Anterior cingulate cortex (tissue), 58 donors: ENCODE measurements at places on chromosomes 12 and 14.

- no peak for DNase-seq
Observed at GRCh38 chr12:64836856-64837255, 12.4 kb downstream of the TBC1D30 start.

- DNase-seq: no peak
Observed at GRCh38 chr12:8034802-8035201, 2.3 kb downstream of the FOXJ2 start.

DNA sequence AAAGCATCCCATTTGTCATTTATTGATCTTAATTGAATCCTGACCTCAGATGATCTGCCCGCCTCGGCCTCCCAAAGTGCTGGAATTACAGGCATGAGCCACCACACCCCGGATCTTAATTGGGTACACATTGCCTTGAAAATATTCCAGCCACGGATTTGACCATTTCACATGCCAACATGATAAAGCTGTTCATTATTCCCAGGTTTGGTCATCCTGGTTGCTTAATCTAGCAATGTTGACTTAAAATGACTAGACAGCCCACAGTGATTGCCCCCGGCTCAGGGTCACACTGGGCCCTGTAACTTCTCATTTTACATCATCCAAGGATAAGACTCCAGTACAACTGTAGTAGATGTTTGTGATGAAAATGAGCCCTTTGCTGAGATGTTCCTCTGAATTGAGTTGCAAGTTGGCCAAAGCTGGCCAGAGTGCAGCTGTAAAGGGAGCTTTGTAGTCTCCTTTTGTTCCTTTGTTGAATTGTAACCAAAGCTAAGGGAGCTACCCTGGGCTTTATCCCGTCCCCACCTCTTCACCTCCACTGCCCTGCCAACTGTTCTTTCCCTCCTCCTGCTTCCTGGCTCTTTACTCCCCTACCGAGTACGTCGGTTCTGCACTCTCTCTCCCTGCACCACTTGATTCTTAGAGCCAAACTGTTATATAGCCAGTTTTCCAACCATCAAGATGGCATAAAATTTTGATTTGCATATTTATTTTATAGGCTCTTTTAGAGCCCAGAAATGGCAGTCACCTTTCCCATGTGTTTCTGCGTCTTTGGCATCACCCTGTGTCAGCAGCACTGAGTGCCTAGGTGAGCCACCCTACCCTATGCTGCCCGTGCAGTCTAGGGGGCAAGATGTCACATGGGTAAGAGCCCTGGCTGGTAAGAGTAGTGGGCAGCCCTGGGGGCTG lies 141.3 kb upstream of the HIF1A start:
- no peak for DNase-seq

DNA sequence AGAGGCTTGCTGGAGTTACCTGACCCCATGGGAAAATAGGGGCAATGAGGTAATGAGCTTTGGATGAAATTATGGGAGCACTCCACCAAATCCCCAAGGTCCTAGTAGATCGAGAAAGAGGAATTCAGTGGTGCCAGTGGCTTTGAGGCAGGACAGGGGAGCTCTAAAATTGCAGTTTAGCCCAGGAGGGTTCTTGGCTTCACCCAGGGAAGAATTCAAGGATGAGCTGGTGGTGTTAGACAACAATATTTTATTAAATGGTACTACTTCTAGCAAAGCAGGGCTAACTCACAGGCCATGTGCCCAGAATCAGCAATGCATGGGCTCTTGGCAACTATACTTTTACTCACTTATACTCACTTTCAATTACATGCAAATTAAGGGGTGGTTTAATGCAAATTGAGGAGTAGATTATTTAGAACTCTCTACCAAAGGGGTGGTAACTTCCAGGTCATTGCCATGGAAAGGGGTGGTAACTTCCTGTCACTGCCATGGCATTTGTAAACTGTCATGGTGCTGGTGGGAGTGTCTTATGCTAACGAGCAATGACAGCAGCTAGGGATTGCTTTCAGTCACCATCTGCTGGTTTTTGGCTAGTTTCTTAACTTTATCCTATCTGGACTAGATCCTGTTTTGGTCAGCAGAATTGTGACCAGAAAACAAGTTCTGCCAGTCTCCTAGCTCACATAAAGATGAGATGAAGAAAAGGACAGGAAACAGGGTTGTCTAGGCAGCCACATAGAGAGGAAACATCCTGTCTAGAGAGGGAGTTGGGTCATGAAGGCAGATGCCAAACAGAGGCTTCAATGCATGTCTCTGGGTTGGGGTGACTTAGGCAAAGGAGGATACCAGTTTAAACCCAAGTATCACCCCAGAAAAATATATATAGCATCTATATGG lies 64.7 kb downstream of the ZNF641 start:
- no peak for DNase-seq

- DNase-seq: no peak
Observed at GRCh38 chr12:4114986-4115385, 158.6 kb upstream of the CCND2 start.

- no peak for DNase-seq
Observed at GRCh38 chr12:131851741-131852550, 23.8 kb downstream of the MMP17 start.

DNA sequence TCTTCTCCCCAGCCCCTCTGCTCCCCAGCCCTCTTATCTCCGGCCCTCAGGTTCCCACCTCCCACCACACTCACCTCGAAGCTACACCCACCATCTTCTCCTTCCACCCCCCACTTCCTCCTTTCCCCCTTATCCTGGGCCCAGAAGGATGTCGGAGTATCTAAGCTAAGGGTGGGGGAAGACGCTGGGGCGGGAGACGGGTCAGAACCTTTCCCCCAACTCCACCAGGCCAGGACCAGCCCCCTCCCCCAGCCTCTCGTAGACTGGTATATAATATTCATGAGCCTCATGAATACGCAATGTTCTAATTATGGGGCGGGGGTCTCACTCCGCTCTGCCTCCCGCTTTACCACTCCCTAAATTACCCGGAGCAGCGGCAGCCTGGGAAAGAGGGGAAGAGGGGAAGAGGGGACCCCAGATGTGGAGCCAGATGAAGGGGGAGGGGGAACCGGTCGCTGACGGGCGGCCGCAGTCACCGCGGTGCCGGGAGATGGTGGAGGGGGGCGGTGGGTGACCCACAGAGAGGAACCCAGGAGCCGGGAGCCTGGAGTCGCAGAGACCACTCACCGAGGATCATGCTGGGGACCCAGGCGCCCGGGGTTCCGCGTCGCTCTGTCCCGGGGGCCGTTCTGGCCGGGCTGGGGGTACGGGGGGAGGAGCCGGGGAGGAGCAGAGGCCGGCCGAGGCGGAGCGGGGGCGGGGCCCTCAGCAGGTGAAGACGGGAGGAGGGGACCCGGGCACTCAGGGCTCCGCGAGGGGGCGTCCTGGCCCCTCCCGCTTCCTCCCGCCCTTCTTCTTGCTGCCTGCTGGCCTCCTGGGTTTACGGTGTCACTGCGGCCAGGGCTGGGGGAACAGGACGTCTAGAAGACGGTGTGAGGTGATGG lies 6.4 kb upstream of the ZNF385A start:
- DNase-seq: peak; percentile 52

DNA sequence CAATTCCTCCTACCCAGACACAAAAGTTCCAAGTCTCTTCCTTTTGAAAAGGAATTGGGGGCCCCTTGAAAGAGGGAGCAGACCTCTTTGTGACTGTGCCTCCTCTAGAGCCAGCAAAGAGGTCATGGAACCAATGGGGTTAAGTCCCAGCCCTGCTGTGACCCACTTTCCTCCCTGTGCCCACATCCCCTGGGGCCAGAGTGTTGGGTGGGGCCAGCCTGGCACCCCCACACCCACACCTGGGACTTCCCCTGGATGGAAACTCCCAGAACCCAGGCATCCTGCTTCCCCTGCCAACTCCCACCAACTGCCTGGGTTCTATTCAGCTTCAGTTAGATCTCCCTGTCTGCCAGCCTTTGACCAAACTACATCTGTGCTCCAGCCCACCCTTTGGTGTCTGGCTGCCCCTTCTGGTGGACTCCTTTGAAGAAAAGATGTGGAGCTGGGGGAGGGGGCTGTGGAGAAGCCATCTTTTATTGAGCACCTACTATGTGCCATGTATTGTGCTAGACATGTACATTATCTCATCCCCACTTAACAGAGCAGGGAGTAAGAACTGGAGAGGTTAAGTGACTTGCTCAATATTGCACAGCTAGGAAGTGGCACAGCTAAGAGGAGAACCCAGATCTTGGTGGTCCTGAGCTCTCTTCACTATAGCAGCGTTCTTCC lies 4.6 kb upstream of the RARG start:
- DNase-seq: no peak

- DNase-seq: no peak
Observed at GRCh38 chr12:106446419-106447092, 89.0 kb downstream of the POLR3B start.

DNA sequence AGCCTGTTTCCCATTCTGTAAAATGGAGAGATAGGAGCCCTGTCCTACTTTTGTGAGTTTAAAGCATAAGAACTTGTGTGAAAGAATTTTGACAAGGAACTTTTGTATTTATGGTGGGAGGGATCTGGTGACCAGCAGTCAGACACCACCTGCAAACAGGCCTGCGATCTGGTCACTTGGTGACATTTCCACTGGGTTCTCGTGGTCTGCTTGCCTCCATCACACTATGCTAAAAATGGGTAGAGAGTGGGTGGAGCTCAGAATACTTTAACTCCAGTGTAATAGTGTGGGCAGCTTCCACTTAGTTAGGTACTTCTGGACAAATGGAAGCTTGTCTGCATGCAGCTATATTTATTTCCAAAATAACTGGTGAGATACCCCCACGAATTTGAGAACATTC lies 26.5 kb upstream of the PLXNC1 start:
- DNase-seq: no peak
